ENCODE measurements at places on chromosomes 5 and 9.

- no peak for DNase-seq
These were observed 40.6 kb downstream of the FREM1 start for GRCh38 chr9:14869671-14870070.

DNA sequence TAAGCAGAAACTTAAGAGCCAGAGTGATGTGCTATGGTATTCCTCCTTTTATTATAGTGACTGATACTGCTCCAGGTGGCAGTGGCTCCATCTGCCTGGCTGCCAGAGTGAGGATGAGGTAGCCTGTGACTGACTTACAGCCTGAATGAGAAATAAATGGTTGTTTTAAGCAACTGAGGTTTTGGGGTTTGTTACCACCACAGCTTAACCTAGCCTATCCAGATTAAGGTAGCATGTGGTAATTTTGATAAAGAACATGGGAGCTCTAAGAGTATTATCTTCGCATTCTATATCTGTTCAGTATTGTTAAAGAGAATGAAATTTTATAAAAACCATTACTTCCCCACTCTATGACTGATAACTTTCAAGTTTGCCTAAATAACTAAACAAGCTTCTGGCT lies 39.0 kb downstream of the GOLPH3 start:
- DNase-seq: peak; percentile 22

GRCh38 chr9:38089387-38090165 lies 20.5 kb upstream of the SHB start:
- DNase-seq: no peak

DNA sequence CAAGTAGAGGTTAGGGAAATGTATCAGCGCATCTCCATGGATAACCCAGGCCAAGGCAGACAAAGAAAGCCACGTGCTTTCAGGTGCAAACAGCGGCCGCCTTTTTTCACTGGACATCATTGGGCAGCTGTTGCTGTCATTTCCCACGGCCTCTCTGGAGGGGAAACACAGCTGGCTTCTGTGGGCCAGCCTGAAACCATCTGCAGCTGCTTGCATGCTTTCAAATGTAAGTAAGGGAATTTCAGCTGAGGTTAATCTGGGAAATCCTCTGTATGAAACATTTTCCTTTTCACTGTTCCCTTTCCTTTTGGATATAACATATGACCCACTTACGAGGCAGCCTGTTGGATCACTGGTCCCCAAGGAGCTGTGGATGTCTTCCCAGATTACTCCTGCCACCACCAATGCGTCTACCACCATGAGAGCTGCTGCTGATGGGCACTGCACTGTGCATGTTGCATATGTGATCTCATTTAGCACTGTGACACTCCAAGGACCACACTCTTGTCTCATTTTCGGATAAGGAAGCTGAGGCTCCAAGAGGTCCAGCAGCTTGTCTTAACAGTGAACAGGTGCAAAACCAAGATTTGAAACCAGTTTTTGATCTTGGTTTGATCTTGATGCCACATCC lies 106.3 kb downstream of the C9orf152 start:
- DNase-seq: no peak

- DNase-seq: peak; percentile 65
These were observed 9.0 kb downstream of the CCDC69 start for GRCh38 chr5:151214614-151215545.

- no peak for DNase-seq
These were observed 430.9 kb downstream of the DMAC1 start for GRCh38 chr9:7368410-7369292.

- no peak for DNase-seq
These were observed 471.9 kb downstream of the MTRR start for GRCh38 chr5:8340739-8341344.

DNA sequence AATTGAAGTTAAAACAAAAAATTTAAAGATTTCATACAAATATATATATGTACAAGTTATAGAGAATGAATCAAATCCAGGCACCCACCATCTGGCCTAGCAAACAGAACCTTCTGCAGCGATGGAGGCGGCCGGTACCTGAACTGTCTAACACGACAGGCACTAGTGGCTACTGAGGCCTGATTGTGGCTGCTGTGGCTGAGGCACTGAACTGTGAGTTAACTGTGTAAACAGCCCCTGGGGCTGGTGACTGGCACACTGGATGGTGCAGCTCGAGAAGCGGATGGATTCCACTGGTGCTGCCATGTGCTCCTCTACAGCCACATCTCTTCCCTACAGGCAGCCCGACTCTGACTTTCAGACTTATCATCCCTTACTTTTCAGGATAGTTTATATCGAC lies 82.4 kb downstream of the RAPGEF1 start:
- no peak for DNase-seq

DNA sequence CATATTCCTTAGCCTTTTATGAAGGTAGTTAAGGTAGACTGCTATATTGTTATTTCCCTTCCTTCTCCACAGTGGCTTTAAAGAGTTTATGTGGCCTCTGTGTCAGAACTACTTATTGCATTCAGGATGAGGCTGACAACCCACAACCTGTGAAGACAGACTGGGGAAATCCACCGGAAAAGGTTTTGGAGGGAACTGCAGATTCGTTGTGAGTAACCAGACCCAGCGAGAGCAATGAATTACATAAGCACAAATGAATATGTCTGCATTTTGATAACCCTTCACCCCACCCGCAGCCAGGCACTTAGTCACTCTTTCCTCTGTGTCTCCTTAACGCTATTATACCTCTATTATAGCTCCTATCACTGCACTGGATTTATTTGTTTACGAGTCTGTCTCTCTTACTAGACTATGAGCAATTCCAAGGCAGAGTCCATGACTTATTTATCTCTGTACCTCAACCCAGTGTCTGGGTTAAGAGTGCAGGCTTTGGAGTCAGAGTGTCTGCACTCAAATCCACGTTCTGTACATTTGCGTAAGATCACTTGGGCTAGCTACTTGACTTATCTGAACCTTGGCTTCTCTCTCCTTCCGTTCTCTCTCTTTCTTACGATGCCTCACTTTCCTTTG lies 19.2 kb downstream of the KCTD16 start:
- DNase-seq: no peak

GRCh38 chr5:14331386-14331781 lies 188.2 kb downstream of the TRIO start:
- DNase-seq: no peak

DNA sequence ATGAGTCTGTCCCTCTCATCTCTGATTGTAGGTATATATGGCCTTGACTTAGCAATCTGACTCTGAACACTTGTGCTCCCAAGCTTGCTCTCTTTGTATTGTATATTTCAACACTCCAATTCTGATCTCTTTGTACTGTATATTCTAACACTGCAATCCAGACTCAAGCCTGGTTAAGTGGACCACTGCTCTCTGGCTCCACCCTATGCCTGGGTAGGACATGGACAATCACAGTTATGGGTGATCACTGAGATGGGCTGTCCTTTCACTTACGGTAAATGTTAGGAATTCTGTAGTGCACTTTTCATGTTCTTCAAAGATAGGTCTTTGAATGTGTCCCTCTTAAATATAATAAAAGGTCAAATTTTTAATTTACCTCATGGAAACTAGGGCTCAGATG lies 165.1 kb downstream of the TLR4 start:
- DNase-seq: no peak

DNA sequence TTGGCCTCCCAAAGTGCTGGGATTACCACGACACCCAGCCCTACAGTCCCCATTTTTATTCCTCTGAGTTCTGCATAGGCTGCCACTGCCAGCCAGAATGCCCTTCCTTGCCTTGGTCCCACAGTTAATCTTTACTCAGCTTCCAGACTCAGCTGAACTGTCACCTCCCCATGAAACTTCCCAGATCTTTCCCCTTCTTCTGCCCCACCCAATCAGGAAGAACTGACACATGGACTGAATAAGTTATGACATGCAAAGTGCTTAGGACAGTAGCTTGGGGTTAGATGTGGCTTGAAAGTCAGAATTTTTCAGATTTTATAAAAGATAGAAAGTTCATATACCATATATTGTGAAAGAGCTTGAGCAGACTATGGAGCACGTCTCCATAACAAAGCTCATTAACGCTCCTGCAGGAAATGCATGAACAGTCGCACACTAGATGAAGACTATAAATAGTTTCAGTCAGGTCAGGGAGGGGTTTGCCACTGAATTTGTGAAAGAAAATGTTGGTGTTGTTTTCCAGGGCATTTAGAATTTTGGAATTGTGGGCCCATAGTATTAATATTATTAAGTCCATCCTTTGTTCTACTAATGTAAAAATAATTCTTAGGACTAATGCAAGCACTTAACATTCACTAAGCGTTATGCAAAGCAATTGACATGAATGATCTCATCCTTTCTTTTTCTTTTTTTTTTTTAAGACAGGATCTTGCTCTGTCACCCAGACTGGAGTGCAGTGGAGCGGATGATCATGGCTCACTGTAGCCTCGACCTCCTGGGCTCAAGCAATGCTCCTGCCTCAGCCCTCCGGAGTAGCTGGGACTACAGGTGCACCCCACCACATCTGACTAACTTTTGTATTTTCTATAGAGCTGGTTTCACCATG lies 36.1 kb upstream of the DENND1A start:
- no peak for DNase-seq
